ENCODE measurements at places on chromosomes 6 and 20. TPM values are rescaled to one million over a fixed set of nuclear protein-coding genes. Genes with fewer than 3 reads are reported as not detected.

GRCh38 chr6:100452998-100453397 lies 11.7 kb downstream of the SIM1 start:
- no peak for DNase-seq

GRCh38 chr6:116373300-116373699 lies 2.6 kb downstream of the DSE start:
- no peak for DNase-seq

DNA sequence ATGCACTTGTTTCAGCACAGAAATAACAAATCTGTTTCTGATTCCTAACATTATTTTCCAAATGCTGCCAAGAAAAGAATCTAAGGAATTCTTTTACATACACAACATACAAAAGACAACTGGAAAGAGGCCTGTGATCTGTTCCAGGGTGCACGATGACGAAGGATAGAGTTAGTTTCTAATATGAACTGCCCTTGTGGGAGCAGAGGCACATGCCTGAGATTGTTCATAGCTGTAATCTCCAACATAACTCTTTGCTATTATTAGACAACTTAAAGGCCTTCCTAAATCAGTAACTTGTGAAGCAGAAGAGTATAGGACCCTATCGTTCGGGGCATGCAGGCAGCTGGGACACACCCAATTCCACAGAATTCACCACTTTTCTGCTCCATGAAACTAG lies 41.2 kb upstream of the NHSL1 start:
- DNase-seq = no peak

- no peak for DNase-seq
These were observed 8.2 kb downstream of the DIDO1 start for GRCh38 chr20:62918147-62918546.

- no peak for DNase-seq
These were observed 61.4 kb upstream of the TNFAIP3 start for GRCh38 chr6:137805622-137806021.

DNA sequence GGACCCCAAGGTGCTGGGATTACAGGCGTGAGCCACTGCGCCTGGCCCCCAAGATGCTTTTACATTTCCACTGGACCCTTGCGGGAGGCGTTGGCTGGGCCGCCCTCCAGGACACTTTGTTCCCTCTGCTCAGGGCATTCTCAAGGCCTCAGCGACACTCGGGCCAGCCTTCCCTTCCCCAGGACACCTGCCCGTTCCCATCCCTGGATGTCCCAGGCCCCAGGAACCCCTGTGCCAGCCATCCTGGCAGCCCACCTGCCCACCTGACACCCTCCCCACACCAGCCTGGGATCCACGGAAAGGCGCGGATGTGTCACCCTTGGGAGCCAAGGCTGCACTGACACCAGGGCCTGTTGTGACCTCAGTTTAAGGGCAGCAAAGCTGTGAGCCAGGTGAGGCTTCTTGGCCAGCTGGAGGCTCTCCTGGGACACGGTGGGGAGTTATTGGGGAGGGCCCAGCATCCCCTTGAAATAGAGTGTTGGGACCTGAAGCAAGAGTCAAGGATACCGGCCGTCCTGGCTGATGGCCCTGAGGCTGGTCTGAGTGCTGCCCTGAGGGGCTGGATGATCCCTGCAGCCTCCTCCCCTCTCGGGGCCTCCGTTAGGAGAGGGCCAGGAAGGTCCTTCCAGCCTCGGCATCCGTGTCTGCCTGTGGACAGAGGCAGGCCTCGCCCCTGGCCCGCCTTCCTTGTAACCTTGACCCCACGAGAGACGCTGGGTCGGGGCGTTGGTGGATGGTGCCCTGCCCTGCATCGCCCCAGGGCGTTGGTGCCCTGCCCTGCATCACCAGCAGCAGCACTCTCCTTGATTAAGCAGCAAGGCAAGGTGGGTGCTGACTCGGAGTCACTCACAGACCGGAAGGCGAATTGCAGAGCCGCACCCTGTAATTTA lies 84.2 kb upstream of the BHLHE23 start:
- DNase-seq = no peak

Gene METTL24
- 0.23 TPM for polyA plus RNA-seq

Gene TREML2
- polyA plus RNA-seq = 0.08 TPM

Data from hindlimb muscle (tissue), 1 donor.